ENCODE measurements at places on chromosomes 6 and 20. TPM values are rescaled to one million over a fixed set of nuclear protein-coding genes. Genes with fewer than 3 reads are reported as not detected.

The CRYBG1 gene
- total RNA-seq = 49.3 TPM

The ZNF341 gene
- total RNA-seq = 5.6 TPM

The PRRT1 gene
- 12.6 TPM for total RNA-seq

The DZANK1 gene
- total RNA-seq = 4.4 TPM

The HCK gene
- not detected for total RNA-seq

GRCh38 chr6:47047479-47048407 lies 5.6 kb upstream of the ADGRF1 start:
- DNase-seq = peak; percentile 99
- H3K4me3 ChIP-seq = no peak overlapping the region
- no peaks in the 10 kb centered on the region for H3K27me3 ChIP-seq
- peaks cover 60% of the 10 kb centered on the region for H3K4me1 ChIP-seq
- H3K36me3 ChIP-seq = no peaks in the 10 kb centered on the region
- H3K27ac ChIP-seq = peak overlapping the region; percentile 98

GRCh38 chr6:137087902-137088301 lies 43.1 kb upstream of the IL20RA start:
- no peaks in the 10 kb centered on the region for H3K27me3 ChIP-seq
- no peak for DNase-seq
- no peaks in the 10 kb centered on the region for H3K4me1 ChIP-seq
- H3K4me3 ChIP-seq = no peak overlapping the region
- H3K27ac ChIP-seq = no peak overlapping the region

DNA sequence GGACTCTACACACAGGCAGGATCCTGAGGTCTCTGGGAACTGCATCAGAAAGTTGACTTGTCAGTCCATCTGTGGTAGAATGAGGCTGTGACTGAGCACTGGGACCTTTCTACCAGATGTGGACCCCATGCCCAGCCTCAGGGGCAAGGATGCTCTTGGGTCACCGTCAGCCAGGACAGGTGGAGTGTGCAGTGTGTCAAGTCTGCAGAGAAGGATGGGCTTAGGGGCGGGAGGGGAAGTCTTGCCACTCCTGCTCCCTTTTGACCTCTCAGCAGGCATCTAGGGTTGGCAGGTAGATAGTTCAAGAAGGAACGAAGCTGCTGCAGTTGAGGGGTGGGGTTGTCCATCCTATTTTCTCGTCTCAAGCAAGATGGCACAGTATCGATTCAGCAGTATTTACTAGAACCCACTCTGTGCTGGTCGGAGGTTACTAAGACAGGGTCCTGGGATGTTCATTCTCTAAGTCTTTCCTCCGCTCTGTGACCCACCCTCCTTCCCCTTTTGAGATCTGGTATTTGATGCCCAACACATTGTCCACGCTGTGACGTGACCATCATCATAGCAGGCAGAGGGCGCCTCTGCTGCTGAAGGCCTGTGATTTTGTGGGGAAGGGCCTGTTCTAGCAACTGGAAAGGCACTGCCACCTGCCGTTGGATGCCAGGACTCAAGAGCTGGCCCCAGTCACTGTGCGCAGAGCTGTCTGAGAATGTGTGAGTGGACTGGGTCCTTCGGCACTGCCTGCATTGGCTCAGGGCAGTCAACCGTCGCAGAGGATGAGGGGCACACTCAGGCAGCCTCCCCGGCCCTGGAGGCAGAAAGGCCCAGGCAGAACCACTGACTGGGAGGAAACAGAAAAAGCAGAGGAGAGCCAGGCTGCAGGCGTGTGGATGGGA lies 23.2 kb downstream of the RBCK1 start:
- no peak overlapping the region for H3K4me3 ChIP-seq
- no peaks in the 10 kb centered on the region for H3K27me3 ChIP-seq
- H3K27ac ChIP-seq = no peak overlapping the region
- no peaks in the 10 kb centered on the region for H3K4me1 ChIP-seq
- peak; percentile 67 for DNase-seq

- H3K4me3 ChIP-seq = no peak overlapping the region
- no peaks in the 10 kb centered on the region for H3K36me3 ChIP-seq
- H3K27me3 ChIP-seq = peaks cover 34% of the 10 kb centered on the region
- DNase-seq = no peak
These were observed 53.7 kb downstream of the CPXM1 start for GRCh38 chr20:2746636-2747265.

GRCh38 chr6:149852180-149852579 lies 12.0 kb downstream of the LRP11 start:
- H3K36me3 ChIP-seq = peaks cover 14% of the 10 kb centered on the region
- peak overlapping the region; percentile 96 for H3K27ac ChIP-seq
- no peaks in the 10 kb centered on the region for H3K27me3 ChIP-seq
- H3K4me3 ChIP-seq = peak overlapping the region; percentile 49
- H3K4me1 ChIP-seq = peaks cover 81% of the 10 kb centered on the region
- DNase-seq = no peak

- H3K27ac ChIP-seq = peak overlapping the region; percentile 29
- no peak for DNase-seq
- H3K4me3 ChIP-seq = no peak overlapping the region
These were observed 27.1 kb upstream of the SYNCRIP start for GRCh38 chr6:85669735-85670194.

DNA sequence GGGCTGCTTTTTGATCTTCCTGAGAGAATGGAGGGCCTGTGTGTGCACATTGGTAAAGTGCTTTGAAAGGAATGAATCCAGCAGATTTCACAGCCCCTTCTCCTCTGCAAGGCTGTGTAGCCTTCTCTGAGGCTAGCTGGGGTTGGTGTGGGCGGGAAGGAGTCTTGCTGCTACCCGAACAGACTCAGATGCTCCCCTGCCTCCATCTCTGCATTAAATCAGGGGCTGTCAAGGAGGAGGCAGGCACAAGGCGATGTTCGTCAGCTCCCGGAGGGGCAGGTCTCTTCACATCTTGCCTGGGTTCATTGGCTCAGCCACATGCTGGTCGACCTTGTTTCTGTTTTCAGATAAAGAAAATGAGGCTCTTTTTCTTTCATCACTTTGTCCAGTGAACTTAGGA lies 291.5 kb upstream of the SULF2 start:
- H3K4me1 ChIP-seq = no peaks in the 10 kb centered on the region
- no peak overlapping the region for H3K4me3 ChIP-seq
- H3K36me3 ChIP-seq = no peaks in the 10 kb centered on the region
- no peak overlapping the region for H3K27ac ChIP-seq

DNA sequence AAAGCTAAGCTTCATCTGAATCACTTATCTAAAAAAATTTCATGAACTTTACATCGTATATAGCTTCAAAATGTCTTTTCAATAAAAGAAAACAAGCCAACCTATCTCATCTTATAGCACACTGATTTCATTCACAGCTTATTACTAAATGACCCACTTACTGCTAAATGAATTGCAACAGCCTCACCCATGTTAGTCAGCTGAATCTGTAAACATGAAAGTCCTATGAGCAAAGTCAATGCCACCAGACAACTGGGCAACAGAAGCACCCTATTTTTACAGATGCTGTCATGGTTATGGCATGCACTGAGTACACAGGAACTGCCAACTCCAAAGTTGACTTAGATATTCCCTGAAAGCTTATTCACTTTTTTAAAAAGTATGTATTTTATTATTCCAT lies 41.2 kb upstream of the DST start:
- peak; percentile 14 for DNase-seq
- H3K27me3 ChIP-seq = no peaks in the 10 kb centered on the region
- H3K27ac ChIP-seq = no peak overlapping the region
- H3K4me1 ChIP-seq = peaks cover 21% of the 10 kb centered on the region

DNA sequence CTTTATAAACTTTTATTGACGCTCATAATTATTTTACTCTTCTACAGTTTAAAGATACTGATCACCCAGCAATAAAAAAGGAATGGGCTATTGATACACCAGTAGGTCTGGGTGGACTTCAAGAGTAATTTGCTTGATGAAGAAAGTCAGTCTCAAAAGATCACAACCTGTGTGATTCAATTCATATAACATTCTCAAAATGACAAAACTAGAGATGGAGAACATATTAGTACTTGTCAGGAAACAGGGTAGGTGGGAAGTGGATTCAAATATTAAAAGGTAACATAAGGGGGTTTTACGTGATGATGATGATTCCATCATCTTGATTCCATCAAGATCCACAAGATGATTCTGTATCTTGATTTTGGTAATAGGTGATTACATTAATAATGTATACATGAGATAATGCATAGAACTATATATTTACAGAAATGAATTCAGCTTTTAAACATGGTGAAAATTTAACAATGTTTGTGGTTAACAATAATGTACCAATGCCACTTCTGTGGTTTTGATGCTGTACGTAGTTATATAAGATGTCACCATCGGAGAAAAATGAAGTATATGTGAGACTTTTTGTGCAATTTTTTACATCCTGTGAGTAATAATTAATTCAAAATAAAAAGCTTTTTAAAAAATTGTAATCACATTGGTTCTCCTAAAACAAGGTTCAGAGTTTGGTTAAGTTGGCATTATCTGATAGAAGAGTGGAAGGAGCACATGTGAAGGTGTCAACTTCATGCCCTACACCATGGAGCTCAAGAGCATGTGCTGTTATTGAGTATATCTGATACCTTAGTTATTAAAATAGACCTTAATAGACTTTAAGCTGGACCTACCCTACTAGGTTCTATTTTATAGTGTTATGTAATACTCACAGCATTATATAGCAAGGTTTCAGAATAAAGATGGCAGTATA lies 66.3 kb upstream of the DYNLRB1 start:
- H3K4me3 ChIP-seq = no peak overlapping the region
- no peak overlapping the region for H3K27ac ChIP-seq
- H3K27me3 ChIP-seq = no peaks in the 10 kb centered on the region
- H3K4me1 ChIP-seq = no peaks in the 10 kb centered on the region

- H3K36me3 ChIP-seq = no peaks in the 10 kb centered on the region
- H3K27ac ChIP-seq = no peak overlapping the region
These were observed 25.1 kb upstream of the CMTR1 start for GRCh38 chr6:37407948-37408347.

GRCh38 chr6:110484321-110484720 lies 7.9 kb upstream of the SLC22A16 start:
- H3K36me3 ChIP-seq = no peaks in the 10 kb centered on the region
- H3K27me3 ChIP-seq = no peaks in the 10 kb centered on the region
- peak; percentile 93 for DNase-seq
- no peak overlapping the region for H3K4me3 ChIP-seq
- H3K27ac ChIP-seq = no peak overlapping the region
- peaks cover 17% of the 10 kb centered on the region for H3K4me1 ChIP-seq

GRCh38 chr6:7993952-7994351 lies 70.2 kb downstream of the BLOC1S5 start:
- H3K36me3 ChIP-seq = no peaks in the 10 kb centered on the region
- H3K27ac ChIP-seq = no peak overlapping the region
- no peaks in the 10 kb centered on the region for H3K27me3 ChIP-seq

DNA sequence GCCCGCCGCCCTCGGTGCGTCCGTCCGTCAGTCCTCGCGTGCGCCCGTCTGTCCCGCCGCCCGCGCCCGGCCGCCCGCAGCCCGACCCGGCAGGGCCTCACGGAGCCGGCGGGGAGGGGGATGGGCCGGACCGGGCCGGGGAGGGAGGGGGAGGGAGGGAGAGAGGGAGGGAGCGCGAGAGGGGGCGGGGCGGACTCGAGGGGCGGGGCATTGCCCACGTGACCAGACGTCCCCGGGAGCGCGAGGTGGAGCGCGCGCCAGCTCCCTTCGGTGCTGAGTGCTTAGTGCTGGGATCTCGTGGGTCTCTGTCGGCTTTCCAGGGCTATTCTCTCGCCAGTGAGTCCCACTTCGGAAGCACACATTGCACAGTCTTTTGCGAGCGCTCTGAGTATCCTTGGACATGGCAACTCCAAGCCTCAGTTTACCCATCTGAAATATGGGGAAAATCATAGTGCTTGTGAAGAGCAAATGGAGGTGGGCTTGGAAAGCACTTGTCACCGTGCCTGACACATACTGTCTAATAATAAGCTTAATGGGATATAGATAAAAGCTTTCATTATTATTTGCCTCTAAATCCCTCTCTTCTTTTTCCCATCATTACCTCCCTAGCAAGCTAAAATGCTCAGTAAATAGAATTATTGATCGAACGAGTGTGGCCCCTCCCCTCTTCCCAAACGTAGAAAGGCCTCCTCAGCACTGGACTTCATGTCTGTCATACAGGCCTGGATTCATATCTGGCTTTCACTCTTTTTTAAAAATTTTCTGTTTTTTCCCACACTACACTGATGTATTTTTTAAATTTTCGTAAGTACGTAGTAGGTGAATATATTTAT lies at the start of gene NCOA6:
TSS of gene NCOA6 (minus strand) at position 122 of the 833 bp plus-strand sequence. CDS start 43,296 bp downstream, outside the sequence.
- H3K27ac ChIP-seq = peak within 1 kb of the TSS; percentile 54
- DNase-seq = no peak
- H3K4me1 ChIP-seq = peaks cover 24% of the 10 kb centered on the region
- H3K4me3 ChIP-seq = peak within 1 kb of the TSS; percentile 98

GRCh38 chr6:45434381-45434700 lies 56.6 kb upstream of the SUPT3H start:
- peaks cover 11% of the 10 kb centered on the region for H3K4me1 ChIP-seq
- H3K4me3 ChIP-seq = no peak overlapping the region
- peaks cover 21% of the 10 kb centered on the region for H3K36me3 ChIP-seq
- DNase-seq = no peak
- H3K27ac ChIP-seq = no peak overlapping the region

DNA sequence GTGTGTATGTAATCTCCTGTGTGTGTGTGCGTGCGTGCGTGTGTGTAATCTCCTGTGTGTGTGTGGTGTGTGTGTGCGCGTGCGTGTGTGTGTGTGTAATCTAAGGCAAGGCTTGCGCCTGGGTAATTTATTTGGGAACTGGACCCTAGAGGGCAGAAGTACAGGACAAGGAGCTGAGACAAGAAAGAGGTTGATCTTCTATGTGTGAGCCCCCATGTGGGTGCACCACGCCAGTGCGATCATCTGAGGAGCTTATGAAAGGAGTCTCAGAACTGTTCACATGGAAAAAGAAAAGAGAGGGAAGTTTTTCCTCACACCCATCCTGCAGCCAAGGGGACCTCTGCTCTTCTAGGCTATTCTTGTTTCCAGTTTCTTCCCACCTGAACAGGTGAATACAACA lies 220.1 kb upstream of the GGTLC1 start:
- peaks cover 8% of the 10 kb centered on the region for H3K4me1 ChIP-seq
- peak; percentile 7 for DNase-seq
- no peaks in the 10 kb centered on the region for H3K36me3 ChIP-seq
- H3K27ac ChIP-seq = no peak overlapping the region
- no peak overlapping the region for H3K4me3 ChIP-seq
- H3K27me3 ChIP-seq = no peaks in the 10 kb centered on the region

DNA sequence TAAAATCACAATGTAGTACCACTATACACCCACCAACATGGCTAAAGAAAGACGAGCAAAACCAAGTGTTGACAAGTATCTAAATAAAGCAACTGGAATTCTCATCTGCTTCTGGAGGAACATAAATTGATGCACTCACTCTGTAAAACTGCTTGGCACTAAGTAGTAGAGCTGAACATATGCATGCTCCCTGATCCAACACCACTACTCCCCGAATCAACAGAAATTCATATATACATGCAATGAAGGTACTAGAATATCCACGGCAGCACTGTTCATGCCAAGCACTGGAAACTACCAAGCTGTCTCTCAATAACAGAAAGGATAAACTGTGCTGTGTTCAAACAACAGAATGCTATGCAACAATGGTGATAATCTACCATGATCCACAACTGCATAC lies 219.5 kb upstream of the RIN2 start:
- DNase-seq = no peak
- no peak overlapping the region for H3K27ac ChIP-seq
- peaks cover 58% of the 10 kb centered on the region for H3K27me3 ChIP-seq
- no peaks in the 10 kb centered on the region for H3K36me3 ChIP-seq
- H3K4me1 ChIP-seq = no peaks in the 10 kb centered on the region

- H3K4me1 ChIP-seq = no peaks in the 10 kb centered on the region
- no peak overlapping the region for H3K4me3 ChIP-seq
- H3K27me3 ChIP-seq = no peaks in the 10 kb centered on the region
- no peak overlapping the region for H3K27ac ChIP-seq
These were observed 14.4 kb downstream of the ABHD12 start for GRCh38 chr20:25376236-25376635.

Measured in PC-9 (cell line).